ENCODE measurements at places on chromosomes 5 and 9. TPM values are rescaled to one million over a fixed set of nuclear protein-coding genes. Genes with fewer than 3 reads are reported as not detected.

CDH10 gene
- total RNA-seq: 0.30 TPM

MAML1 gene
- total RNA-seq: 21.6 TPM

MSX2 gene
- 6.4 TPM for total RNA-seq

SLC6A18 gene
- total RNA-seq: not detected

CCDC152 gene
- not detected for total RNA-seq

LARP1 gene
- total RNA-seq: 116 TPM

OGN gene
- not detected for total RNA-seq

MOB3B gene
- total RNA-seq: 8.4 TPM

GDNF gene
- 0.06 TPM for total RNA-seq

OR1L8 gene
- total RNA-seq: not detected

IDNK gene
- 6.5 TPM for total RNA-seq

SLC9A3 gene
- total RNA-seq: 2.4 TPM

COL27A1 gene
- total RNA-seq: 15.5 TPM

PCDHB9 gene
- total RNA-seq: not detected

CATSPER3 gene
- 0.59 TPM for total RNA-seq

TSSK1B gene
- total RNA-seq: not detected

C1QTNF3 gene
- total RNA-seq: not detected

NPR3 gene
- total RNA-seq: 20.9 TPM

BARHL1 gene
- total RNA-seq: not detected

OR2K2 gene
- not detected for total RNA-seq

FAM153A gene
- not detected for total RNA-seq

IL31RA gene
- total RNA-seq: 2.0 TPM

UBE2QL1 gene
- 0.13 TPM for total RNA-seq

SAP30L gene
- 25.9 TPM for total RNA-seq

PCDHGB6 gene
- total RNA-seq: 0.11 TPM

NUTM2G gene
- total RNA-seq: not detected

STKLD1 gene
- total RNA-seq: 1.4 TPM

SLC36A3 gene
- total RNA-seq: not detected

NEUROG1 gene
- total RNA-seq: not detected

SMC5 gene
- 14.8 TPM for total RNA-seq

NR5A1 gene
- total RNA-seq: not detected

KIF12 gene
- total RNA-seq: 2.0 TPM

LCP2 gene
- not detected for total RNA-seq

ALDH1A1 gene
- 4,899 TPM for total RNA-seq

OR1Q1 gene
- not detected for total RNA-seq

C9 gene
- total RNA-seq: not detected

GMCL2 gene
- total RNA-seq: not detected

PCDHA9 gene
- not detected for total RNA-seq

SCGB3A2 gene
- total RNA-seq: not detected

F2RL1 gene
- total RNA-seq: 332 TPM

SHOC1 gene
- total RNA-seq: not detected

OMD gene
- not detected for total RNA-seq

GFPT2 gene
- 51.8 TPM for total RNA-seq

IL33 gene
- 1.2 TPM for total RNA-seq

CER1 gene
- not detected for total RNA-seq

PIP5KL1 gene
- 1.5 TPM for total RNA-seq

LVRN gene
- total RNA-seq: not detected

C9orf153 gene
- total RNA-seq: not detected

PCBD2 gene
- 11.8 TPM for total RNA-seq

CDHR2 gene
- total RNA-seq: 0.08 TPM

ITK gene
- 0.19 TPM for total RNA-seq

WDR31 gene
- 1.1 TPM for total RNA-seq

Measured in A549 treated with CpdA at 1 μM for 4 hours (cell line).